ENCODE measurements at places on chromosomes 11 and 22.
A peak's percentile ranks its signal among the peaks of the same experiment; 100 is the strongest.

DNA sequence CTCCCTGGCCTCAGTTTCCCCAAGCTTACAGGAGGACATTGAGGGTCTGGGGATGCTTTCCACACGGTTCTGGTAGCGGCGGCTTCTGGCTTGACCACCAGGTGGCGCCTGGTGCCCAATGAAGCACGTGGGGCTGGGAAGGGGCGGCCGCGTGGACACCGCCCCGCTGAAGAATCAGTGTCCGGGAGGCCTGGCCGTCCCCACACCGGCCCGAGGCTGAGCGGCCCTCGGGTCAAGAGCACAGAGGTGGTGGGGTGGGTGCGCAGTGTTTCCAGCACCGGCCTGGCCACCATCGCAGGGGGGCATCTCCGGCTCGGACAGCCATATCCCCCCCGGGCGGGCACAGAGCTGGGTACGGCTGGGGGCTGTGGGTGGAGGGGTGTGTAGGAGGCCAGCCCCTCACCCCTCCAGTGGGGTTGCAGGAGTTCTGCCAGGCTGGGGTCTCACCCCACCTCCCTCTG, 27.8 kb upstream of the PPARA start:
- DNase-seq: peak; percentile 93

- no peak for DNase-seq
These were observed 371.1 kb downstream of the DDX10 start for GRCh38 chr11:109036011-109036410.

DNA sequence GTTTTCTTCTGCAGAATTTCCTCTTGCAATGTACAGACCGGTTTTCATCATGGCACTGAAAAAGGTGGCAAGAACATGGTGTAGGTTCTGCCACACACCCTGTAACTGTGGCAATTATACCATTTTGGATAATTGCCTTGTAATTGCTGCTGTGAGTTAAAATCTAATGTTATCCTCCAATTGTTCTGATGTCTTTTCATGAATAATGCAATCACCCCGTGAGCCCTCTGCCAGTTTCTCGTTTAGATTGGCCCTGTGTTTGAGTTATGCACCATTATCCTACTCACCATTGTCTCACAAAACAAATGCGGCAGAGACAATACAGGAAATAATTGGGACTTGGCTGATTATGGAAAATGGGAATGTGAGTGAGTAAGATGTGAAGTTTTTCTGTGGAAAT, 61.8 kb upstream of the MTNR1B start:
- DNase-seq: no peak

DNA sequence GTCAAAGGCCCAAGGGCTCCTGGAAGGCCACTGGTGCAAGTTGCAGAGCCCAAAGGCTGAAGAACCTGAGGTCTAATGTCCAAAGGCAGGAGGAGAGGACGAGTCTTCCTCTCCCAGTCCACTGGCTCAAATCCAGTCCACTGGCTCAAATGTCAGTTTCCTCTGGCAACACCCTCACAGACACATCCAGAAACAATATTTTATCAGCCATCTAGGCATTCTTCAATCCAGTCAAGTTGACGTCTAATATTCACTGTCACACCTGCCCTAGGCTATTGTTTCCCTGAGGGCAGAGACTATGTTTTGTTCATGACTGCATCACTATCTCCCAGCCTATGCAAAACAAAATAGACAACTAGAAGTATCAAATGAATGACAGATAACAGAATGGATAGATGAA, 148.1 kb downstream of the SPON1 start:
- DNase-seq: no peak

DNA sequence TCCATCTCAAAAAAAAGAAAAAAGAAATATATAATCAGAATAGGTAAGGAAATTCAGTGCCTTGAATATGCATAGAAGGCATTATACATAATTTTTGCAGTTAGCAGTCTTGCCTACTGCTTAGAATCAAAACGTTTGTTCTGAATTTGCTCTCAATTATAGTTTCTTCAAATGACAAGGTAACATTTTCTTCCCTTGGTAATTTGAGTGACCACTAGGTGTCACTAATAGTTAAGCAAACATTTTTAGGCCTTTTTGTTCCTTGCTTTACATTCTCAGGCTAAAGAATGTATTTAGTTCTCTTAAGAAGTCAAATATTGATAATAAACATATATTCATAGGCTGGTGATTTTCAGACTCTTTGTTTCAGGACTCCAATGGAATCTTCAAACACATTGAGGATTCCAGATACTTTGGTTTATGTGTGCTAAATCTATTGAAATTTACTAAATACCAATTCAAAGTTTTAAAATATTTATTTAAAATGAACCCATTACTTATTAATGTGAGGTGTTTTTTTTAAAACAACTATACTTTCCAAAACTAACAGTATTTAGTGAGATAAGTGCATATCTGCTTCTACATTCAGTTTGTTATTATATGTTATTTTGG, 55.0 kb upstream of the DEPDC7 start:
- DNase-seq: peak; percentile 24
